ENCODE measurements at places on chromosomes 12 and 14.

DNA sequence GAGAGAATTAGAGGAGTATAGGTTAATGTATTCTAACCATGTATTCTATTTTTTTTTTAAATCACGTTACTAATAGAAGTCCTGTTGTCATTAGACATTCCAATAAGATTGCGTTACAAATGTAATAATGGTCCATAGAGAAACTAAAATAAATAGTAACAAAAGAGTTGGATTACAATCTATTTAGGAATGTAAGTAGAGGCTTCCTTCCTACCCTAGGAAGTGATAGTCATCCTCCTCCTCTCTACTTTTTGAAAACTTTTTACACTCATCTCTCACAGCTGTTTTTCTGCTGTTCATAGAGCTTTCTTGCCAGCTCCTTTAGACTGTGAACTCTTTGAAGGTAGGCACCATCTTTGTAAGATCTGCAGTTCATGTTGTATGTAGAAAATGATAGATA is 23.6 kb downstream of the TRHDE start:
- DNase-seq: no peak

DNA sequence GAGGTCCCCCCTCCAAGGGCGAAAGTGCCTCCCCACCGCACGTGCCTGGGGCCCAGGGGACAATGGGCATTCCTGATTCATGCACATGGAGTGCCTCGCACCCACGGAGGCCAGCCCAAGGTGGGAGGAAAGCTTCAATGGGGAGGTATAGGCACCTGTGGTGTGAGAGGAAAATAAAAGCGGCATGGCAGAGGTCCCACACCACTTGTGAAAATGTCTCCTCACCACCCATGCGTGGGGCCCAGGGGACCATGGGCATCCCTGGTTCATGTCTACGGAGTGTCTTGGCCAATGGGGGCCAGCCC is 384.7 kb downstream of the ALG10 start:
- no peak for DNase-seq

DNA sequence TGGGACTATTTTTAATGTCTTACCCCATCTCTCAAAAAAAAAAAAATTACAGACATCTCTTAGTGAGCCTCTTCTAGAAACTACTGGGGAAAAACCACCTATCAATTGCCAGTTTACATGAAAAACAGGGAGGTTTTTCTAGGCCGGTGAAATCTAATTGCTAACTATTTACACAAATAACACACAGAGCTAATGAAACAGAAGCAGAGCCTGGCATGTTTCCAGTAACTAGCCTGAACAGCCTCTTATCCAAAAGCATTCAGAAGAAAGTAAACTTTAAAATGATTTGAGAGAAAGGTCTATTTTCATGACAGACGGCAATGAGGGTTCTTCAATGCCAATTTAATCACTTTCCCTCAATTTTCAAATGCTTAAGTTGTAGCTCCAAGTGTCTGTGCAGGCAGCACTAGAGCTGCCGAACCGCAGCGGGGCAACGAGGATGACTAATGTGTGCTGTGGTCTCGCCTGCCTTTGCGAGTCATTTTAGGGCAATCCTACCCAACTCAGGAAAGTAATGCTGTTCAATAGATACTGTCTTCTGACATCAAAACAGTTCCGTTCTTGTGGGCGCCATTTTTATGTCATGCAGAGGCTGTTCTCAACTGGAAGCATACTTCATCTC is 84.6 kb downstream of the SETD3 start:
- no peak for DNase-seq

GRCh38 chr14:101219896-101220703 is 316.6 kb upstream of the RTL1 start:
- DNase-seq: no peak

- no peak for DNase-seq
Observed at GRCh38 chr14:68463705-68464374, 329.0 kb downstream of the ZFP36L1 start.

DNA sequence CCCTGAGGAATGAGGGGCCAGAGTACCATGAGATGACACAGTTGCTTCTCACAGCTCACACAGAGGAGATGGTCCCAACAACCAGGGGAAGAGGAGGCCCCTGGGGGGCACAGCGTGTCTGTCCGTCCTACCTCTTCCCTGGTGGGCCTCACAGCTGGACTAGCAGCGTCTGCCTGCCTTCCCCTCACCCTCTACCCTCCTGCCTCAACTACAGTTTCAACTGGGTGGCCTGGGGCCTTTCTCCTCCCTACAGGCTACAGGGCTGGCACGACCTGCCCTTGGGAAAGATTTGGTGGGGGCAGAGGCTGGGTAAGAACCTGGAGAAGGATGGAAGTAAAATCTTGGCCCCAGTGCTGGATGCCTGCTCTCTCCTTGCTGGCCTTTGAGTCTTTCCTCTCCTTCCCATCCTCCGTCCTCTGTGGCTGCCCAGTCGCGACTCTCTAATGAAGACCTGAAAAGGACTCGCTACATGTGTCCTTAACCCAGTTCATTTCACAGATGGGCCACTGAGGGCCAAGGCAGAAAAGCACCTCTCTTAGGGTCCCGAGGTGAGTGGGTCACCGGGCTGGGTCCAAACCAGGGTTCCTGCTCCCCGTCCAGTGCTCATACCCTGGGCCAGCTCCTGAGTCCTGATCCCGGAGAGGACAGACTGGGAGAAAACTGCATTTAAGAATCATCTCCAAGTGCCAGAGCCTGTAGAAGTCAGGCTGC is 232.5 kb downstream of the BCL11B start:
- no peak for DNase-seq

- no peak for DNase-seq
Observed at GRCh38 chr14:90495357-90496276, 98.8 kb downstream of the CALM1 start.

GRCh38 chr14:104563191-104563741 is 16.3 kb upstream of the C14orf180 start:
- no peak for DNase-seq

GRCh38 chr12:39619316-39619659 is 315 bp downstream of the ABCD2 start:
- DNase-seq: no peak

DNA sequence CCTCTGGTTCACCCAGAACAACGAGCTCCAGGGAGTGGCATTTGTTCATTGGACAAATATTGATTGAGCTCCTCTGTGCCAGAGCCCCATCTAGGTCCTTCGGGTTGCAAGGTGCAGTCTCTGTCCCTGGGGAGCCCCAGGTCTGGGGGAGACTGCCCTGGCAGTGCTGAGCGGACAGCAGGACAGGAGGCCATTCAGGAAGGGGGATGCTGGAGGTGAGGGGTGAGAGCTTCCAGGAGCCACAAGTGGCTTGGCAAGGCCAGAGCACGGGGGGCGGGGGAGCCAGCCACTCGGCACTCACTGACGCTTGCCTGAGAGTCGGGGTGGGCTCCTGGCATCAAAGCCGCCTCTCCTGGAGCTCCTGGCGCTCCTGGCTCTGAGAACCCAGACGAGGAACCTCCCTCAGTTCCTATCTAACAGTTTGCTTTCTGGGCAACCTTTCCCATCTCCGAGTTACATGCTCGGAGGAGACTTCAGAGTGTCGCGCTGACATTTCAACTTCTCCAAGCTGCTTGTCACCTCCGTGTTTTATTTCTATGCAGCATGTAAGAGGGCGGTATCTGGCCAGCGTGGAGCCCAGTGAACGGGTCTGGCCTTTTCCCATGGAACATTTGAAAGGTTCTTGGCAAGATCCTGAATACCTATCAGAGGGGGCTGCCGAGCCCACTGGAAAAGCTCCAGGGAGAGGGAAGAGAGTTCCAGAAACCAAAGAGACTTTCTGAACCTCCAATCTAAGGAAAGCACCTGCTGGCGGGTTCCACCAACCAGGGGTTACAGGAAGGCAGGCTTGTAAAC is 62.0 kb upstream of the BCL11B start:
- DNase-seq: no peak

DNA sequence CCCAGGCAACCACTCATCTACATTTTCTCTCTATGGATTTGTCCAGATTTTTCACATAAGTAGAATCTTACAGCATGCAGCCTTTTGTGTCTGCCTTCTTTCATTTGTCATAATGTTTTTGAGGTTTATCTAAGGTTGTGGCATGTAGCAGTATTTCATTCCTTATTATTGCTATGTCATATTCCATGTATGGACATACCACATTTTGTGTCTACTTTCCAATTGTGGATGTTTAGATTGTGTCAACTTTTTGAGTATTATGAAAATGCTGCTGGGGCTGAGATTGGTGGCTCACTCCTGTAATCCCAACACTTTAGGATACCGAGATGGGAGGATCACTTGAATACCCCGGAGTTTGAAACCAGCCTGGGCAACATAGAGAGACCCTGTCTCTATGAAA is 3.2 kb upstream of the ATXN2 start:
- DNase-seq: no peak
